ENCODE measurements at places on chromosomes 2 and 18.

DNA sequence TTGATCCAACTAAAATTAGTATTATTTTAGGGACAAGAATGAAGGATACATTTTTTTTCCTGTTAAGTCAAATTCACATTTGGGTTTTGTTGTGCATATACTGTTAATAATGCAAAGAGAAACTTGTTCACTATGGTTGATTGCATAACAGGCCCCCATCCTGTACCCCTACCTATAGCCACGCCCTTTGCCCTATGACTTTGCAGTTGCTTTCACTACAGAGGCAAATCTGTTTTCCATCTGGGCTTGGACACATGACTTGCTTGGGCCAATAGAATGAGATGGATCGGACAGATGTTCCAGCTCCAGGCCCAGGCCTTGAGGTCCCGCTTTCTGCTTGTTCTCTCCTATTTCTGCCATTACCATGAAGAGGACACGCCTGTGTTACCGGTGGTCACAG, 278.5 kb upstream of the HNRNPA3 start:
- DNase-seq, result no peak

GRCh38 chr18:76634564-76634963, 139.5 kb upstream of the ZNF516 start:
- no peak for DNase-seq

DNA sequence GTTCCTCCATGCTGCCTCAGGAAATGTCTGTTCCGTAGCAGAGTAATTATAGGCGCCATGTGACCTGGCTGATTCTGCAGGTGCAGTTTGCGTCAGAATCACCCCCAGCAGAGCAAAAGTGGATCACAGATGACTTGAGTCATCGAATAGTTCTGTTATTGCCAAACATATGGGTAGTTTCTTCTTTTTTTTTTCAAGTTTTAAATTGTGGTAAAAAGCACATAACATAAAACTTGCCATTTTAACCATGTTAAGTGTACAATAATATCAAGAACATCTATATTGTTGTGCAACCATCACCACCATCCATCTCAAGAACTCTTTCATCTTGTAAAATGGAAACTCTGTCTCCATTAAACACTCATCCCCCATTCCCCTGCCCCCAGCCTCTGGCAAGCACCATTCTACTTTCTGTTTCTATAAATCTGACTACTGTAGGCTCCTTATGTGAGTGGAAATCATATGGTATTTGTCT, 177.7 kb upstream of the TWIST2 start:
- DNase-seq, result no peak

DNA sequence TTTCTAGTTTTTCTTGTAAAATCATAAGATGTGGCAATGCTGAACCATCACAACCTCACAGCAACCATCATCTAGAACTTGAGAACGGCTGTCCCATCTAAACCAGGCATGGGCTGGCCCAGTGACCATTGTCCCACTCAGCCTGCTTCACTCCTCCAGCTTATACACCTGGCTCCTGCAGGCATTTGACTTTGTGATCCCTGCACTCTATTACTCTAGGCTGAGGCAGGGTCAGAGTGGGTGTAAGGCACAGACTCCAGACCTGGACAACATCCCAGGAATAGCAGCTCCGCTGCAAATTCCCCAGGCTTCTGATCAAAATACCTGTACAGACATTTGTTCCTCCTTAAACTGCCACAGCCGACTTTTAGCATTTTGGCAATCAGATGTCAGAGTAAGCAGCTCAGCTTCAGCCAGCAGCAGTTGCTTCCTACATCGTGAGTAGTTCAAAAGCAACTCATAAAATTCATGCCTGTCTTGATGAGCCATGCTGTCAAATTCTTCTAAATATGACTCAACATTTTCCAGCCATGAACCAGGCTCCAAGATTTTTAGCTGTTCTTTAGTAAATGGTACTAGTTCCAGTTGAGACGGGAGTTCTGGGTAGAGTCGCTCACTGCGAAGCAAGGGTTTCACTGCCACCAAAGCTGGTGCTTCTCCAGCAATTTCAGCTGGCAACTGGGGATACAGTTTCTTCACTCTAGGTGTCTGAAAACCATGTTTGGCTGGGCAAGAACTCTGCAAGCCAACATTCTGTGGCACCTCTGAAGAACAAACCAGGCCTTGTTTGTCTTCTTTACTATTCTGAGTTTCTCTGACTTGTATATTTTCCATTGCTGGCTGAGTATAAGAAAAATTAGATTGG, 12.8 kb downstream of the EPG5 start:
- DNase-seq, result no peak

GRCh38 chr2:132518302-132518701, 101.7 kb downstream of the GPR39 start:
- no peak for DNase-seq

- DNase-seq, result no peak
These were observed 41.3 kb downstream of the ESCO1 start for GRCh38 chr18:21559195-21559594.

GRCh38 chr2:146661473-146662096, 1183.2 kb upstream of the ACVR2A start:
- DNase-seq, result no peak

GRCh38 chr2:230824406-230824978, 40.2 kb upstream of the ITM2C start:
- DNase-seq, result peak; percentile 34

- no peak for DNase-seq
These were observed 18.1 kb upstream of the TAF1B start for GRCh38 chr2:9824956-9825720.

- no peak for DNase-seq
These were observed 175.5 kb downstream of the CAMKMT start for GRCh38 chr2:44537264-44537663.

DNA sequence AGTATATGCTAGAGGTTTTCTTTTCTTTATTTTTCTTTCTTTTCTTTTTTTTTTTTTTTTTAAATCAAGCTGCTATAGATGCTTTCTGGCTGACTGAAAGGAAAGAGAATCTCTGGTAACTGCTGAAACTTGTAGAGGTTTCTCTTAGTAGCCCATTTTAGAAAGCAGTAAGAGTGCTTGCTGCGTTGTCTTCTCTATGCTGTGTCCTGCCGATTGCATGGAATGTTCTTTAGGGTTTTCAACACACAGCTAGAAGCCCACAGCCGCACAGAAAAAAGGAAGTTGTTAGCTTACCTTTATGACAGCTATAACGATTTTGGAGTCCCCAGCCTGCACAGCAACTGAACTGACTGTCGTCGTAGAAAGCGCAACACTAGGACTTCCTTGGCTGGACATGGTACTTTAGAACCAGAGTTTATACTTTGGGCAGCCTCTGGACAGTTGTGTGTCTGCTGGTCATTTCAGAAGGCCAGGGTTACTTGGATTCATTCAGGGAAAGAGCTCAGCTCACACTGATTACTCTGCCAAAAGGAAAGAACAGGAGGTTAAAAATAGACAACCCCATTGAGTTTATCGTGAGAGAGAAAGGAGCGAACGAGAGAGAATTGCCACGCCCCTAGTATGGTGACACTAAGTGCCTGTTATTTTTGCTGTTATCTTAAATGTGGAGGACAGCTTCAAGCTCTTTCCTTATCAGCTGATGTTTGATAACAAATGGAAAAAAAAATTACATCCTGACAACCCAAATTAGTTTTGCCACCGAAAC, at the start of gene CCDC141:
Gene CCDC141, minus strand, starts transcription at position 592 of the 766 bp plus-strand sequence. Its CDS starts 196 bp downstream, at position 396.
- DNase-seq, result no peak

DNA sequence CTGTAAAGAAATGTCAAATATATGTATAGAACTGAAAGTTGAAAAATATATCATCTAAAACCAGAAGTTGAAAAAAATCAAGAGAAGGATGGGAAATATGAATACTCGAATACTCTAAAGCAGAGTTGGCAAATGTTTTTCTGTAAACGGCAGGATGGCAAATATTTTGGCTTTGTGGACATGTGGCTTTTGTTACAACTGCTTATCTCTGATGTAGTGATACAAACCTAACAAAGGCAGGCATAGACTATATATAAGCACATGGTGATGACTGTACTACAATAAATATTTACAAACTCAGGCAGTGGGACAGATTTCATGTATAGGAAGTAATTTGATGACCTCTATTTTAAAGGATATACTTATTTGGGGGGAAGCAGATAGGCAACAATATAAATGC, 224.6 kb upstream of the LRRTM4 start:
- no peak for DNase-seq

DNA sequence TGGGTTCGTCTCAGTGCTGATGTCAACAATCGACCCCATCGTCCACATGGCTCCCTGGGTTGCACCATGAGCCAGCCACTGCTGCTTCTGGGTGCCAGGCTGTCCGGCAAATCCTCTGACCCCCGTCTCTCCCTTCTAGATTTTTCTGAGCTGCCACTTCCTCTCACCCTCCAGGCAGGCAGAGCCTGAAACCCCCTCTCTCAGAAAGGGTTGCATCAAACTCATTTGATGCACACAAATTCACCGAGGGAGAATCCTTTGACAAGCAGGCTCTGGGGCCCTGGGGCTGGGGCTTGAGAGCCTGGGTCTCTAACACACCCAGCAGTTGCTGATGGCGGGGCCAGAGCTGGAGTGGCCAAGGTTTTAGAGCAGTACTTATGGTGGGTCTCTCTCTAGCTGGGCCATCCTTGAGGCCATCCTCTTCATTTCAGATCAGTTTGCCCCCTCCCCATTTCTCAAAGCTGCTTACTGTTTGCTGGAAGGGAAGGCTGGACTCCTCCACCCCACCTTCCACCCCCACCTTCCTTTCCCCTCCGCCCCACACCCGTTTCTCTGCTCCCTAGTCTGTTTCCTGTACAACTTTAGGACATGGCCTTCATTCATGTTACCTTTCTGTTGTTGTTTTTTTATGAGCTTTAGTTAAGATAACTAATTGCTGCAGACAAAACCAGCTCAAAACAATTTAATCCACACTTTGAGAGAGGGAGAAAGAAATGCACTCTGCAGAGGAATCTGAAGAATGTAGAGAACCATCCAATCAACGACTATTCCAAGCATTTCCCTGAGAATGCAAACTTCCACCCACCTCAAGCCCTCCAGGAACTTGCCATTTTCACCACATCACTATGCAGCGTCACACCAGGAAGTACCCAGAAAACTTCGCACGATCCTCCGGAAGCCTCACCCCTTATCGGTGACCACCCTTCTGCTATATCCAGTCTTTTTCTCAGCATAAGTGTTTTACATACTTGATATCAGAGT, 69.5 kb downstream of the ARL4C start:
- no peak for DNase-seq

DNA sequence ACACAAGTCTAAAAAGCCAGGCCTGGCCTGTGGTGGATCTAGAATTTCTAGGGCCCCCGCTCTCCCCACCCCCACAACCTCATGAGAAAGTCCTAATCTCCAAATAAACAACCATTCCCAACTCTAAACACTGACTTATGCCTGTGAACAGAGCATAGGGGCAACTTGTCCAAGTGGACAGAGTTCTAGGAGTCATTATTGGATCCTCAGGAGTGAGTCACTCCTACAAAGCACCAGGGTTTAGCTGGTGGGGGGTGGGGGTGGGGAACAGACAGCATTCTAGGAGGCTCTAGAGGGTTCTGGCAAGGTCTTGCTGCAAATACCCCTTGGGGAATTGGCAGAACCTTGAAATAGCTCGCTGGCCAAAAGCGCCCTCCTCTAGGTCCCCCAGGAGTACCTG, 83.3 kb downstream of the ZCCHC2 start:
- no peak for DNase-seq

DNA sequence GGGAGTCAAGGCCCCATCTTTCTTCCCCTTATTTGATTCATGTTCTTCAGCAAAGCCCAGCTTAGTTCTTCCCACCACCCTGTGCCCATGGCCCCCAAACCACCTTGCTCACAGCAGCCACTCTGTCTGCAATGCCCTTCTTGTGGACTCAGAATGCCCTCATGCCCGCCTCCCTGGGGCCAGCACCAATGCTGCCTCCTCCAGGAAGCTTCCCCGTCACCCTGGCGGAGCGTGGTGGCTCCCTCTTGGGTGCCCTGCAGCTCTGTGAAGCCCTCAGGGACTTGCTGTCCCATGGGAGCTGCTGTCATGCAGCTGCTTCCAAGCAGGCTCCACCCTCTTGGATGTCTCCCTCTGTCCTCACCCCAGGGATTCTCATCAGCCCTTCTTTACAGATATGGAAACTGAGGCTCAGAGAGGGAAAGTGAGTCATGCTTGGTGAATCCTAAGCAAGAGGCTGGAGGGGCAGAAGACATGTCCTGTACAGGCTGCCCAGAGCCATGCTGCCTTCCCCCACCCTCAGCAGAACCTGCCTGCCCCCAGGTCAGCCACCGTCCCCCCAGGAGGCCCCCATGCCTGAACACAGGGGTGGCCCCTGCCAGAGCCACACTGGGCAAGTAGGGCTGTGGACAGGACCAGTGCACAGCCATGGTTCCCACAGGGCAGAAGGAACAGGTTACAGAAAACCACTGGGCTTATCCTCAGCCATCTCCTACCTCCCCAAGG, 11.8 kb upstream of the DUSP2 start:
- no peak for DNase-seq

DNA sequence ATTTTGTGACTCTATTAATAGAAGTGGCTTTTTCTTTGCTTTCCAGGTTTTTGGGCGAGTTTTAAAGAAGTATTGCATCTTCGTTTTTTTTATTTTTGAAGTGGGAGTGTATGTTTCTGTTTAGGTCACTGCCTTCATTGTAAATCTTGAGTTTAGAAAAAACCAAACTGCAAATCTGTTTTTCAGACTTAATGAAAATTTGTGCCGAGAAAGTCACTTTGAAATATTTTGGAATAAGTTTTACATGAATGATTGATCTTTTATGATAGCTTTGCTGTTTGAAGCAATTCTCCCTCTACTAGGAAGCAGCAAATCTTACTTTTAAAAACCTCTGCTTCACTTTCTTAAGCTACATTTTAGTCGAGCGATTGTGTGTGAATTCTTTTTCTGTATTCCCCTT, 2.2 kb downstream of the SMAD4 start:
- DNase-seq, result no peak

DNA sequence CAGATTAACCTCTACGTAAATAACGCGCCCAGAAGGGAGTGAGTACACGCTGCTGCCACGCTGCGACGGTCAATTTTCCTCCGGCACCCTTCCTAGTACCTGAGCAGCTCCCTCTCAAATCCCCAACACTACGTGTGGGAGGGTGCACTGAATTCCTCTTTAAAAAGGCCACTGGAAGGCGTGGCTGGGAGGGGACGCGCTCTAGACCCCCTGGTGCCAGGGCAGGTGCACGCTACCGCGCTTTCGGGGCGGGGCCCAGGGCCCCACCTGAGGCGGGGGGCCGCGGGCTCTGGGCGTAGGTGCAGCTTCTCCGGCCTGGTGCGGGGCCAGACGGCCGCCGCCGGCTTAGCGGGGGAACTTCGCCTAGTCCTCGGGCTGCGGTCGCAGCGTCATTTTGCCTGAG, 668 bp upstream of the ANKRD12 start:
- peak; percentile 24 for DNase-seq

GRCh38 chr18:2060086-2060485, 511.2 kb downstream of the METTL4 start:
- DNase-seq, result no peak

DNA sequence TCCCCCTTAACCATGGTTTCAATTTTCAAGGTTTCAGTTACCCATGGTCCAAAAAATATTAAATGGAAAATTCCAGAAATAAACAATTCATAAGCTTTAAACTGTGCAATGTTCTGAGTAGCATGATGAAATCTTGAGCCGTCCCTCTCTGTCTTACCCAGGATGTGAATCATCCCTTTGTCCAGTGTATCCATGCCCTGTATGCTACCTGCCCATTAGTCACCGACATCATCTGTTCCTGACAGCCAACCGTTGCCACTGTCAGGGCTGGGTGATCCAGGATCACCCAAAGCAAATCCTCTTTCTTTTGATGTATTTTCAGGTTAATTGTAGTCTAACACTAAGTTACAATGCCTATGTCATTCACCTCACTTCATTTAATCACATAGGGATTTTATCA, 15.7 kb upstream of the OLA1 start:
- no peak for DNase-seq

All from stimulated activated CD4-positive, alpha-beta T cell treated with anti-CD3 and anti-CD28 coated beads, TNF-alpha, amount 100 ng/mL, for 4 hours (primary cell).